T-helper 2 cell treated with Interferon-gamma antibody and Interleukin-4, amounts not matched to agents 100 ng/mL and 5 ng/mL, for 36 hours (primary cell): ENCODE measurements at places on chromosomes 6 and 20. TPM values are rescaled to one million over a fixed set of nuclear protein-coding genes. Genes with fewer than 3 reads are reported as not detected.

Gene ADISSP
- 35.7 and 37.3 TPM in 2 replicates for total RNA-seq

Gene RSPH9
- 0.11 TPM in 1 of 2 replicates, not detected in the other for total RNA-seq

Gene EDN3
- total RNA-seq = 0.09 and 0.16 TPM in 2 replicates

Gene FBXO5
- 60.7 and 64.3 TPM in 2 replicates for total RNA-seq

Gene PGBD1
- 2.4 and 2.8 TPM in 2 replicates for total RNA-seq

Gene EYS
- total RNA-seq = not detected in 2 replicates

Gene PSORS1C1
- not detected in 2 replicates for total RNA-seq

Gene FOXQ1
- total RNA-seq = not detected in 2 replicates

Gene AKAP7
- total RNA-seq = 5.5 and 5.9 TPM in 2 replicates
